Central memory CD8-positive, alpha-beta T cell (primary cell): ENCODE measurements at places on chromosomes 5 and 9.
A peak's percentile ranks its signal among the peaks of the same experiment; 100 is the strongest.

- H3K4me1 ChIP-seq: no peaks in the 10 kb centered on the region
- no peaks in the 10 kb centered on the region for H3K27me3 ChIP-seq
- H3K36me3 ChIP-seq: peaks cover 2% of the 10 kb centered on the region
- DNase-seq: no peak
- no peak overlapping the region for H3K27ac ChIP-seq
- H3K4me3 ChIP-seq: no peak overlapping the region
Measured at GRCh38 chr9:82234160-82234943, 245.8 kb downstream of the SPATA31D1 start.

GRCh38 chr5:177269232-177269895, 34.2 kb downstream of the RAB24 start:
- no peaks in the 10 kb centered on the region for H3K27me3 ChIP-seq
- peaks cover 52% of the 10 kb centered on the region for H3K36me3 ChIP-seq
- H3K27ac ChIP-seq: no peak overlapping the region
- H3K4me3 ChIP-seq: no peak overlapping the region
- no peak for DNase-seq
- H3K4me1 ChIP-seq: peaks cover 11% of the 10 kb centered on the region

DNA sequence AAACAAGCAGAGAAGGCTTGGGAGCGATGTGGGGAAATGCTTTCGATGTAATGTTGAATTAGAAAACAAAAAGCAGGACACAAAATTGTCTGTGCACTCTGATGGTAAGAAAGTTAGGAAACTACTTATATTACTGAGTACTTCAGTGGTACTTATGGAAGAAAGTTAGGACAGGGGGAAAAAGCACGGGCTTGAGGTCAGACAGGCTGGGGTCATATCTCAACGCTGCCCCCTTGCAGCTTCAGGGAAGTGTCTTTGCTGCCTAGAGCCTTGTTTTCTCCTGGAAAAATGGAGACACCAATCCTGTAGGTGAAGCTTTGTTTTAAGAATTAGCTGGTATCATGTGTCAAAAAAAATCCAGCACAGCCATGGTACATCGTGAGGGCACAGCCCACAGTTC, 23.0 kb downstream of the NEURL1B start:
- H3K27me3 ChIP-seq: peaks cover 15% of the 10 kb centered on the region
- H3K36me3 ChIP-seq: peaks cover 2% of the 10 kb centered on the region
- no peak overlapping the region for H3K4me3 ChIP-seq
- no peaks in the 10 kb centered on the region for H3K4me1 ChIP-seq

DNA sequence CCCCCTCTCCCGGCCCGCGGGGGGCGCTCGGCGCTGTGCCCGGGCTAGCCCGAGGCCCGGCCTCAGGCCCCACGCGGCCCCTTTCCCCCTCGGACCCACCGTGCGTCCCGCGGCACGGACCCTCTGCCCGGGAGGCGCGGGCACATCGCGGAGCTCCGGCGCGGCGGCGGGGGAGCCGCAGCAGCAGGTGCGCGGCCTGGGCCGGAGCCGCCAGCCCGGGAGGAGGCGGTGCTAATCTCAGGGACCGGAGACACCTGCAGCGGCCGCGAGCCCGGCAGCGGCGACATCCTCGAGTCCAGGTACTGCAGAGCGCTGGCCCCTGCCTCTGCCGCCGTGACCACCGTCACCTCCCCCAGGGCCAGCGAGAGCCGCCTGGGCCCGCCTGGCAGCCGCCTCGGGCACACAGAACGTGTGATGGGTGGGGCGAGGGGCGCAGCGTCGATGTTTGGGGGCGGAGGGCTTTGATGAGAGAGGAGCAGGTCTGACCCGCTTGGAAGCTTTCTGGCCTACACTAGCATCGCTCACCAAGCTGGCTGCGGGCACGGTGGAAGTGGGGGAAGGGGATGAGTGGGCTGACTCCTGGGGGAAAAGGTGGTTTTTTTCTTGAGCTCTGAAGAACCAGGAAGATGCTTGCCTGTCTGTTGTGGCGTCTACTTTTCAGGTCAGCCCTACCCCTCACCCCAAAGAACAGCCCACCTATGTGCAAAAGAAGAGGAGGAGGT, 524 bp downstream of the CYFIP2 start:
- H3K4me3 ChIP-seq: peak overlapping the region; percentile 93
- H3K36me3 ChIP-seq: peaks cover 17% of the 10 kb centered on the region
- H3K4me1 ChIP-seq: peaks cover 66% of the 10 kb centered on the region

- no peaks in the 10 kb centered on the region for H3K27me3 ChIP-seq
- no peak for DNase-seq
- H3K36me3 ChIP-seq: peaks cover 26% of the 10 kb centered on the region
- peaks cover 35% of the 10 kb centered on the region for H3K4me1 ChIP-seq
Measured at GRCh38 chr9:126401581-126401980, 75.0 kb downstream of the MVB12B start.

DNA sequence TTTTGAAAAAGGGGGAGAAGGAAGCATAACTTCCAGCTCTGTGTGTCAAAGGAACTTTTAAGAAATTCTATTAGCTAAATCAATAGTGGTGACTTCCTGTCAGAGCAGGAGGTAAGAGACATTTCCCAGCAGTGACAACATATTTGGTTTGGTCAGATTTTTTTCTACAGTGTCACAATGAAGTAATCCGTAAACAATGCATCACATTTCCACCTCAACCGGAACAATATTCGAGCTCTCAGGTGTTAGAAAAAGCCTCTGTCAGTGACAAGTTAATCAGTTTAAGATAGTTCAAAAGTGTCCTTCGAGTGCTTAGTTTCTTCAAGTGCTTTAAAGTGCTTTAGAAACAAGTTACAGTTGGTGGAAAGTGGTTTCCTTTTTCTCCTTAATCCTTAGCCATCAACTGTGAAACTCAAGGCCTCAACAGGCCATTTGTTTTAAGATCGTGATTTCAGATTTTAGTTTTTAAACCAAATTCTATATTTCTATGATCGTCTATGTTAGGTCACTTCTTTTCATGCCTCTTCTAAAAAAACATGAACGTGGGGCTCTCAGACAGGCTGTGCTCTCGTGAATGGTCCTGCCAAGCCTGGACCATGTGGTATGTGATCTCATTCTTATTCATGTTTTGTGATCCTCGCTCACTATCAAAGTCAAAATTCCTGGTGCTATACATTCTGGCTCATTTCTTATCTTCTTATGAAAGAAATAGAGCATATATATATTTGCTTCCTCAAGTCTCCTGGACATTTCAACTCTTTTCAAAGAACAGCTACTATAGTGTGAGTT, 181.9 kb upstream of the HMHB1 start:
- no peaks in the 10 kb centered on the region for H3K4me1 ChIP-seq
- H3K36me3 ChIP-seq: peaks cover 2% of the 10 kb centered on the region
- H3K27ac ChIP-seq: no peak overlapping the region
- no peak overlapping the region for H3K4me3 ChIP-seq
- DNase-seq: no peak

- H3K4me3 ChIP-seq: no peak overlapping the region
- no peaks in the 10 kb centered on the region for H3K36me3 ChIP-seq
- H3K4me1 ChIP-seq: no peaks in the 10 kb centered on the region
- H3K27ac ChIP-seq: no peak overlapping the region
- peak; percentile 45 for DNase-seq
Measured at GRCh38 chr9:136342181-136343120, 15.1 kb downstream of the GPSM1 start.
